Astrocyte (in vitro differentiated cells and primary cell): ENCODE measurements at places on chromosomes 11 and 22. TPM values are rescaled to one million over a fixed set of nuclear protein-coding genes. Genes with fewer than 3 reads are reported as not detected.

Gene OPCML
- total RNA-seq, result 7.9 and 12.7 TPM in 2 replicates

GRCh38 chr22:19082101-19082500, 40.1 kb downstream of the DGCR2 start:
- H3K36me3 ChIP-seq, result peaks cover 11% of the 10 kb centered on the region
- H3K27ac ChIP-seq, result no peak overlapping the region
- no peak for DNase-seq
- H3K27me3 ChIP-seq, result no peaks in the 10 kb centered on the region

Gene FSHB
- not detected in 2 replicates for total RNA-seq

DNA sequence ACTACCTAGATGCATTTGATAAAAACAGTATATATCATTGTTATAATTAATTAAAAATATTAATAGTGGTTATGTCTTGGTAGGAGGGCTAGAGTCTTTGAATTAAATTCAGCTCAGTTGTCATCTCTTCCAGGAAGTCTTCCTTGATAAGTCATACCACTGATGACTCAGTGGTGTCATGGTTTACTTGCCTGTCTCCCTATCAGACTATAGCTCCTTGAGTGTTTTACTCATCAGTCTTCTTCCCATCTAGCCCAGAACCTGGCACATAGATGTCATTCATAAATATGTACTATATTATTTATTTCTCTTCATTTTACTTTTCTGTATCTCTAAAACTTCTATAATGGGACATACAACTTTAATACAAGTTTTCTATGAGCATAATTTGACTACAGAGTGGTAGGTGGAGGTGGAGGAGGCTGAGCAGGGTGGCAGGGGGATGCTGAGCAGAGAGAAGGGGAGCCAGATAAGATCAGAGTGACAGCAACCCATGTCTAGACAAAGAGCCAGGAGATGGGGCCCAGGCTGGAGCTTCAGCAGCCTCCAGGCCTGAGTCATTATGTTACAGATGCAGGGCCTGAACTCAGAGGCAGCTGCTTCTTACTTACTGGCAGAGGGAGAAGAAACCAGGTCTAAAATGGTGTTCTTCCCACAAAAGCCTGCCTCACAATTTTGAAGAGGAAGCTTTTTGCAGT, 82.3 kb upstream of the PHOX2A start:
- no peak overlapping the region for H3K4me3 ChIP-seq
- H3K27me3 ChIP-seq, result no peaks in the 10 kb centered on the region
- peak overlapping the region; percentile 49 for H3K27ac ChIP-seq
- peak; percentile 68 for DNase-seq

- no peak for DNase-seq
- H3K36me3 ChIP-seq, result no peaks in the 10 kb centered on the region
Observed at GRCh38 chr11:24356501-24356900, 140.4 kb upstream of the LUZP2 start.

- no peaks in the 10 kb centered on the region for H3K27me3 ChIP-seq
- no peak overlapping the region for H3K4me3 ChIP-seq
- H3K27ac ChIP-seq, result peak overlapping the region; percentile 12
Observed at GRCh38 chr11:126332221-126332711, 23.2 kb upstream of the ST3GAL4 start.

DNA sequence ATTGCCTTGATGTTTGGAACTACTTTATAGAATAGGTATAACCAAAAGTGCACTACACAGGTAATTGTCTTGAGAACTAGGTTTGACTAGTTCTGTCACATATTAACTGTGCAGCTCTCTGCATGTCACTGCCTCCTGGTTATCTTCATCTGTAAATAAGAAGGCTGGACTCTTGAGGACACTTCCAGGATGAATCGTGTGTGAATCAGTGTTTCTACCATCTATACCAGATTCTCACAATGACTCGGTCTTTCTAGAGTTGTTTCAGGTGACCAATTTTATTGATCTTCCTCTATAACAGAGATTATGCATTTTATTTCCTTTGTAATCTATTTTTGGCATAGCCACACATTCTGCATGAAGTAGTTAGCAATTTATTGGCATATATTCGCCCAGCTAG, 1181.0 kb upstream of the TENM4 start:
- DNase-seq, result no peak
- H3K4me3 ChIP-seq, result no peak overlapping the region
- H3K36me3 ChIP-seq, result no peaks in the 10 kb centered on the region
- no peaks in the 10 kb centered on the region for H3K4me1 ChIP-seq
